Endothelial cell of umbilical vein (primary cell): ENCODE measurements at places on chromosomes 3 and 15. TPM values are rescaled to one million over a fixed set of nuclear protein-coding genes. Genes with fewer than 3 reads are reported as not detected.

BSN gene
- total RNA-seq, result 0.27 and 0.28 TPM in 2 replicates

DNA sequence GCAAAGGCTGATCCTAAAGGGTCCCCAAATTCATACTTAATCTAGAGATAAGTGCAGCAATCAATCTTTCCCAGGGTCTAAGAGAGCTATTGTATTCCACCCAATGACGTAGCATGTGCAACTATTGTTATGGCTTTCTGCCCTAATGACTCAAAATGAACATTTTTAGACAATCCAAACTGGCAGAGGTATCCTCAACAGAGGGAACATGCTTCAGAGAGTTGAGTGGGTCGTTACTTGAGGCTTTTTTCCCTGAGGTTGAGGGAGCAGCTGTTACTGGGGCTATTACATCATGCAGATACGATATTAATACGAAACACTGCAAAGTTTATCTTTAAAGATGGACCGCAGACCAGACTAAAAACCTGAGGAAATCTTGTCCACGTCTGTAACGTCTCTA lies 278.3 kb upstream of the WNT5A start:
- no peak overlapping the region for H3K4me3 ChIP-seq
- no peaks in the 10 kb centered on the region for H3K36me3 ChIP-seq
- H3K27ac ChIP-seq, result no peak overlapping the region

DNA sequence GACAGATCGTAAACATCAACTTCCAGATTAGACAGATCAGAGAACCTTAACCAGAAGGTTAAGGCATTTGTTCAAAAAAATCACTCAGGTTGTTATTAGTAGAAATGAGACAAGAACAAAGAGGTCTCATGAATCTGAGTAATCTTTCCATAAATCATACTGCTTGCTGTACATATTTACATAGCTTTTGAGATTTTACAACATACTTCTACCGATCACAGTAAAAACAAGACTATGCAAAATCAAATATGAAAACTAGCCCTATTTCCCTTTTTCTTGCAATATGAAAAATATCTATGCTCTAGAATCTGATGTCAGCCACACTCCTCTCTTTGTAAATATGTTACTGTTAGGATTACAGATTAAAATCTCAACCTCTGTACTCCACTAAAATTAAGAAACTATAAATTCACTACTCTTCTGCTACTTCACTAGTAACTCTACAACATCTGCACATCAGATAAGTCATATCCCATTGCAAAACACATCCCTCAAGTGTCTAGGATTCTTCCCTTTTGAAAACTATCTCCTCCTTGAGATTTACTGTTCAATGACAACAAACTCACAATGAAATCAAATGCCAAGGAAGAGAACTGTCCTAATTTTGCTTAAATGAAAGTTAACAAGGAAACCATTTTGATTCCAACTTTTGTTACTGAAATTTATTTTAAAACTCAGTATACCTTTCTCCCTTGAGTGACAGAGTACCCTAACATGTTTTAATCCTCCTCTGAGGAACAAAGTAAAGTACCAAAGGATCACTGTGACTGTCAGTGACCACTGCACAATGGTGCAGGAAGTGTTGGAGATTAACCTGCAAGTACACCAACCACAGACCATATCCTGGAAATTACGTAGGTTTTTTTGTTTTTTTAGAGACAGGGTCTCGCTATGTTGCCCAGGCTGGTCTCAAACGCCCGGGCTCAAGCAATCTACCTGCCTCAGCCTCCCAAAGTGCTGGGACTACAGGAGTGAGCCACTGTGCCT lies 12.8 kb downstream of the DCUN1D1 start:
- no peak overlapping the region for H3K4me3 ChIP-seq
- H3K36me3 ChIP-seq, result no peaks in the 10 kb centered on the region
- peaks cover 7% of the 10 kb centered on the region for H3K4me1 ChIP-seq
- H3K27ac ChIP-seq, result no peak overlapping the region
- no peak for DNase-seq

GRCh38 chr15:96264801-96265515 lies 65.5 kb upstream of the NR2F2 start:
- no peak for DNase-seq
- H3K36me3 ChIP-seq, result no peaks in the 10 kb centered on the region
- H3K4me1 ChIP-seq, result peaks cover 13% of the 10 kb centered on the region
- no peaks in the 10 kb centered on the region for H3K27me3 ChIP-seq
- no peak overlapping the region for H3K4me3 ChIP-seq

DNA sequence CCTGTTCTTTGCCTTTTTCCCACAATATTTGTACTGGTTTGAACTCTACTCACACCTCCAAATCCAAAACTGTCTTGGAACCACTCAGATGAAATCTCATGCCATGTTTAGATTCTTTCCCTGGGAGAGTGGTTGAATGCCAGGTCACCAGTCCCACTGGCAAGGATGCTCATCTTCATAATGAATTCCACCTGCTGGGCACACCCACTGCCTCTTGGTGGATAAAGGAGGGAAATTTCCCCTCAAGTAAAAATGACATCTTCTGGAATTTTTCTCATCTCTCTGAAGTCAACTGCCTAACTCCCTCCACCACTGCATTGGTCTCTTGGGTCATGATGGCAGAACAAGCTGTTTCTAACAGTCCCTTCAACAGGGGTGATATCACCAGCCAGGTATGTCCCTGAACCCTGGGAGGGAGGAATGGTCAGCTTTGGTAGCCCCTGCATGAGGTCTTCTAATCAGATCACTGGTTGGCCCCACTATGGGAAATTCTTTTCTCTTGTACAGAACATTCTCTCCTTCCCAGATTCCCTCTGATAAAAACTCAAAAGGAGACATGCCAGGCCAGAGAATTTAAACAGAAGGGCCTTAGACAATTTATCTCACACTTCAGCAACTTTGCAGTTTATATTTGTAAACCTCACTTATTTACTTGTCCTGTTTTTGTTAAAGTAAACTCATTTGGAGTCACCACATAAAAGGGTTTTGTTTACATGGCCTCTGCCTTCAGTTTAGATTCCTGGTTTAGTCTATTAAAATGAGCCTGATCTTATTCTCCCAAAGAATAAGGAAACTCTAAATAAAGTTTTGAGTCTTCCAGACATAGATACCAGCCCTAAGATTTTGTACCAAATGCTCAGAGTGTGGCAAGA lies 143.4 kb downstream of the WNT5A start:
- H3K36me3 ChIP-seq, result no peaks in the 10 kb centered on the region
- no peak overlapping the region for H3K4me3 ChIP-seq
- DNase-seq, result no peak
- no peak overlapping the region for H3K27ac ChIP-seq
- no peaks in the 10 kb centered on the region for H3K27me3 ChIP-seq

DNA sequence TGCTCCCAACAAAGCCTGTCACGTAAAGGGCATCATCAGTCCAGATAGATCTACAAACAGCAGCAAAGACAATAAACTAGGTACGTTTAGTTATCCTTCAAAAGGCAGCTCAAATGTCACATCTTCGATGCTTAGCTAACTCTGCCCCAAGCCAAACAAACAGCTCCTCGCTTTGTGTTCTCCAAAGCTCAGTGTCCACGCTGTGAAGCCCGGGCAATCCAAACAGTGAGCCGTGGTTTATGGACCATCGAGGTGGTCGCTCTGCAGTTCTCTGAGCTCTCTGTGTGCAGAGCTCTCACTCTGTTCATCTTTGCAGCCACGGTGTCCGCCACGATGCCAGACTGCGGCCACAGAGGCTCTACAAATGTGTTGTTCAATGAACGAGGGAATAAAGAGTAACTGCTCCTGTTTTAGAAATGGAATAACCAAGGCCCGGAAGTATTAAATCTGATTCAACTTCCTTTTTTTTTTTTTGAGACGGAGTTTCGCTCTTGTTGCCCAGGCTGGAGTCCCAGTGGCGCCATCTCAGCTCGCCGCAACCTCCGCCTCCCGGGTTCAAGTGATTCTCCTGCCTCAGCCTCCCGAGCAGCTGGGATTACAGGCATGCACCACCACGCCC lies 117.2 kb upstream of the FAM174B start:
- H3K27ac ChIP-seq, result no peak overlapping the region
- H3K4me3 ChIP-seq, result no peak overlapping the region
- no peaks in the 10 kb centered on the region for H3K27me3 ChIP-seq
- H3K36me3 ChIP-seq, result no peaks in the 10 kb centered on the region

- H3K4me3 ChIP-seq, result no peak overlapping the region
- H3K27me3 ChIP-seq, result no peaks in the 10 kb centered on the region
- peaks cover 28% of the 10 kb centered on the region for H3K4me1 ChIP-seq
- peak overlapping the region; percentile 64 for H3K27ac ChIP-seq
These were observed 208.7 kb upstream of the CDIN1 start for GRCh38 chr15:36370731-36371112.

- no peaks in the 10 kb centered on the region for H3K27me3 ChIP-seq
- no peaks in the 10 kb centered on the region for H3K36me3 ChIP-seq
- H3K4me1 ChIP-seq, result peaks cover 46% of the 10 kb centered on the region
- peak overlapping the region; percentile 48 for H3K27ac ChIP-seq
- no peak overlapping the region for H3K4me3 ChIP-seq
These were observed 954 bp upstream of the MAPKBP1 start for GRCh38 chr15:41773332-41773728.

DNA sequence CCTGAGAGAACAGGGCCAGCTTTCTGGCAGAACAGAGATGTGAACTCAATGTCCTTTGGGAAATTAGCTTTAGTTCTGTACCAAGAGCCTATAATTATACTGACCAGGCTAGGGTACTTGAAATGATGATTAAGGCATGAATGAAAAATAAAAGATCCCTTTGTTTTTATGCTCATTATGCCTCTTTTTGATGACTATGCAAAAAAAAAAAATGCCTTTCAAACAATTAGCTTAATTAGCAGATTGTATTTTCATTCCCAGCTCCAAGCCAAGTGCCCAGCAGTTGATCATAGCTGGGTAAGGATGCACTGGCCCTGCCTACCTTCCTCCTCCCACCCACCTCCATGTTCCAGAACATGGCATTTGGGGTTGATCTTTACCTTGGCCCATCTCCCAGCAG lies 56.8 kb downstream of the LYZL4 start:
- no peak overlapping the region for H3K4me3 ChIP-seq
- no peaks in the 10 kb centered on the region for H3K36me3 ChIP-seq
- no peak for DNase-seq
- H3K27ac ChIP-seq, result no peak overlapping the region
- H3K27me3 ChIP-seq, result no peaks in the 10 kb centered on the region

DNA sequence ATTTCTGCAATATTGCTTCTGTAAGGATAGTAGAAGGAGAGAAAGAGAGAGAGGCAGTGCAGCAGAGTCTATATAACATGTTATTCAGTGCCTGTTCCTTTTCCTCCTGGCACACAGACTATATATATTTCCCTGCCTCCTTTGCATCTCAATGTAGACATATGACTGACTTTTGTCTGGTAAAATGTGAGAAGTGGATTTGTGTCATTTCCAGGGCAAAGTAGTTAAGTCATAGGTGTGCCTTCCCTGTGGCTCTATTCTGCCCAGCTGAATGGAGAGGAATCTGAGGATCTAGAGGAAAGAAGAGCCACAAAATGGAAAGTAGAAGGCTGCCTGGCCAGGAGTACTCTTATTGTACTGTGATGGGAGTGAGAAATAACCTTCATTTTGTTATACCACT lies 54.6 kb upstream of the CADPS start:
- H3K27me3 ChIP-seq, result no peaks in the 10 kb centered on the region
- DNase-seq, result no peak
- H3K27ac ChIP-seq, result no peak overlapping the region
- no peak overlapping the region for H3K4me3 ChIP-seq
- H3K4me1 ChIP-seq, result no peaks in the 10 kb centered on the region

DNA sequence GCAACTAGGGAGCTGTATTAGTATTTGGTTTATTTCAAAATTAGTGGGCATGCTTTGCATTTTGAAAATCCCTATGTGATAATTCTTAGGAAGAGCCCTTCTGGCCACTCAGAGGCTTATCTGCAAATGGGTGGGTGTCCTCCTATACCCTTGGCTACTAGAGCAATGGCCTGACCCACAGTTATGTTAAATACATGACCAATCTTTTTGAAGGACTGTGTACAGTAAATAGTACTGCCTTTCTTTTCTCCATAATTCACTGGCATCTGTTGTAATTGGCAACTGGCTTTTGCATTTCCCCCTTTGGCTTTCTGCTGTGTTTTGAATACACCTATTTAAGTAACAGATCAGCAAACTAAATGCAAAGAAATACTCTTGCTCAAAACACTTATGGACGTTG lies 175.4 kb downstream of the ANXA2 start:
- no peak for DNase-seq
- H3K27ac ChIP-seq, result no peak overlapping the region
- H3K4me1 ChIP-seq, result no peaks in the 10 kb centered on the region
- H3K4me3 ChIP-seq, result no peak overlapping the region

DNA sequence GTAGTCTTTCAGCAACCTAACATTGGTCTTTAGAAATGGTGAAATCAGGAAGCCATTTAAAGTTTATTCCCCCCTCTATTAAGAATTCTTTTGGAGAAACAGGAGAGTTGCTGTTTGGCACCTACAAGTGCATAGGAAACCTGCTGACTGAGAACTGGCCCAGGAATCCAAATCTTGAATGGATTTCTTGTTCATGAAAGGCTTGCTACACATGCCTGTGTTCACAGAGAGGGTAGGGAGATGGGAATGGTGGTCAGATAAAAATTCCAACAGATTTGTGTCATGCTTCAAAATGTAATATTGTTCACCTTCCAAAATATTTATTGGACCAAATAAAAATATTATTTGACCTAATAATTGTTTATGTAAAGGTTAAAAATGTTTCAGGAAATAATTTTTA lies 24.2 kb upstream of the ZPLD1 start:
- peaks cover 3% of the 10 kb centered on the region for H3K27me3 ChIP-seq
- no peaks in the 10 kb centered on the region for H3K4me1 ChIP-seq
- DNase-seq, result no peak
- H3K4me3 ChIP-seq, result no peak overlapping the region
- no peaks in the 10 kb centered on the region for H3K36me3 ChIP-seq

- H3K36me3 ChIP-seq, result no peaks in the 10 kb centered on the region
- no peaks in the 10 kb centered on the region for H3K27me3 ChIP-seq
- peak overlapping the region; percentile 58 for H3K4me3 ChIP-seq
- peak; percentile 82 for DNase-seq
- H3K27ac ChIP-seq, result peak overlapping the region; percentile 92
These were observed 5.0 kb downstream of the VGLL4 start for GRCh38 chr3:11638495-11639358.

- no peak overlapping the region for H3K27ac ChIP-seq
- no peaks in the 10 kb centered on the region for H3K4me1 ChIP-seq
- no peak overlapping the region for H3K4me3 ChIP-seq
- DNase-seq, result peak; percentile 9
- no peaks in the 10 kb centered on the region for H3K27me3 ChIP-seq
- no peaks in the 10 kb centered on the region for H3K36me3 ChIP-seq
These were observed 251.5 kb upstream of the CBLB start for GRCh38 chr3:106120356-106120755.
